ENCODE measurements at places on chromosomes 7 and 10.

DNA sequence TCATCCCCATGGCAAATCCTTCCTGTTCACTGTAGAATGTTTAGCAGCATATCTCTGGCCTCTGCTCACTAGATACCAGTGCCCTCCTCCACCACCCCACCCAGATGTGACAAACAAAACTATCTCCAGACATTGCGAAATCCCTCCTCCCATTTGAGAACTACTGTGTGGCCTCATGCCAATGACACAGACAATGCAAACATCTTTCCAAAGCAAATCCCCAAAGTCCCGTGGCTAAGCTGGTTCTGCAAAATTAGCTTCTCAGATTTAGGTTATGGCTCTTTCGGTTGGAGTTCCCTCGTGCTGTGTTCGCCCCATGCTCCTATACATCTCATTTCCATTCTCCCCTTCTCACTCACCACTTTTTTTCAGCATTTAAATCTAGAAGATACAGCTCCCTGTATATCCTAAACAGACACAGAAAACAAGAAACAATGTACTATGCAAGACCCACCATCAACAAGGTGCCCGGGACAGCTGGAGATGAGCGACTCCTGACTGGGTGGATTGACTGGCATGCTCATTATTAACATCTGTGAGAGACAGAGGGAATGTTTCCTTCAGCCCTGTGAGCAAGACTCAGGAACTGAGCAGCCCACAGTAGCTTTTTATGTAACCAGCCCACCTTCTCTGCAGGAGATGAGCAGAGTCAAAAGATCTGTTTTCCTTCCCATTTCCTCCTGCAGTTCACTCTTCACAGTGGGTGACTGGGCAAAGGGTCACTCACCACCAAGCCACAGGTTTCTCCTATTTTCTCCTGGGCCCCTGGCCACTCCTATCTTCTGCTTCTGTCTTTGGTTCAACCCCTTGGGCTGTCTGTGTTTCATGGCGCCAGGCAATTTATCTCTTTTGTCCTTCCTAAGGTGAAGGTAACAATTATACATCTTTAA, 225.7 kb upstream of the AOAH start:
- no peak overlapping the region for H3K4me3 ChIP-seq
- H3K4me1 ChIP-seq, result no peaks in the 10 kb centered on the region
- no peaks in the 10 kb centered on the region for H3K27me3 ChIP-seq
- H3K36me3 ChIP-seq, result no peaks in the 10 kb centered on the region
- DNase-seq, result no peak
- no peak overlapping the region for H3K27ac ChIP-seq

DNA sequence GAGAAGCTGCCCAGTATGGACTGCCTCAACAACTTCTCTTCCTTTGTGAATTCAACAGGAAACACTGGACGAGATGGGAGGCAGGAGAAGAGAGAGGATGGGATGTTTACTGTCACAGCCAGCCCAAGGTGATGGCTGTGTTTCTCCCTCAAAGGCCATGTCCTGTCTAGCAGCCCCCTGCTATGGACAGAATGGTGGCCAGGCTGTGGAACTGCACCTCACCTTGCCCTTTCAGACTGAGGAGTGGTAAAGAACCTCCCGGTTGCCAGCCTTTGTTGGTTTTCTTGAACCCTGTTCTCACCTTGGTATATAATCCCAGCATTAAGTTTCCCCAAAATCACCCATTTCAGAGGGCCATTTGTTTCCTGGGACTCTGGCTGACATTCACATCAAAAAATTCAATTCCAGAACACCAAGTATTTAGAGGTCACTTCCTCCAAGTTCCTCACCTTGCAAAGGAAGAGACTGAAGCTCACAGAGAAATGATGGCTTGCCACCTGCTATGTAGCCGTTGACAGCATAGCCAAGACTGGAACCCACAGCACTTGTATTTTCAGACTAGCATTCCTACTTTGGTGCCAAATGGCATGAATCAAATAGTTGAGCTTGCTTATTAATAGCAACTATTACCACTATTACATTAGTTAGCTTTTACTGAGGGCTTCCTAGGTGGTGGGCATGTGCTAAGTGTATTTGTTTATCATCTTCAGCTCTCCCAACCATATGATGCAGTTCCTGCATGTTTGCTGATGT, 224.0 kb upstream of the GRB10 start:
- H3K27ac ChIP-seq, result no peak overlapping the region
- H3K4me3 ChIP-seq, result no peak overlapping the region
- no peaks in the 10 kb centered on the region for H3K4me1 ChIP-seq
- H3K36me3 ChIP-seq, result no peaks in the 10 kb centered on the region

DNA sequence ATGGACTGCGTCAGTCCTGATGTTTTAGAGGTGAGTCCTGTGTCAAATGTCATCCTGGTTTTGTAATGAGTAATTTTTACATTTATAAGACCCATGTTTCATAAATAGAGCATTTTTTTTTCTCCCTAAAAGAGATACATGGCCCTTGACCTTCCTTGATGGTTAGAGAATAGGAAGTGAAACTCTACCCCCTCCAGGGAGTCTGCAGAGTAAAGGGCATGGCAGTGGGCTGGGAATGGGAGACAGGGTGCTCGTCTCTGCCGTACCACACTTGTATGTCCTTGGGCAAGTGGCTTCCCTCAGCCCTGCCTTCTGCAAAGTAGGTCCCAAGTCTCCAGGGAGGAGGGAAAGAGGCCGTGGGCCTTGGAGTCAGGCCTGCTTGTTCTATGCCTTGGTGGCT, 63.9 kb downstream of the WDFY4 start:
- H3K36me3 ChIP-seq, result no peaks in the 10 kb centered on the region
- H3K4me3 ChIP-seq, result no peak overlapping the region
- no peak overlapping the region for H3K27ac ChIP-seq
- DNase-seq, result no peak

DNA sequence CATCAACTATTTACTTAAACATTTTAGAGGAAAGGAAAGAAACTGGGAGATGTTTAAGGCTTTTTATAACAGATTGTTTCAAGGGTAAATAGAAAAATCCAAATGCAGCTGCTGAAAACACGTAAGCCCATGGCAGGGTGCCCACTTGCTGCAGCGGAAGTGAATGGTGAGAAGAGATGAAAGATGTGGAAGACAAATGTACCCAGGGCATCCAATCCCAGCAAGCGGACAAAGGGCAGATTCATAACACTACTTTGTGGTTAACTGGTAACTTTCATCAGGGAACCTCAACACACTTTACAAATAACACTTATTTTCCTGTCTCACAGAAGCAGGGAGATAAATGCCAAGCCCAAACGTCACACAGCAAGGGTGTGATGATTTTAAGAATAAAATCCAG, 358.4 kb downstream of the KCNMA1 start:
- no peak overlapping the region for H3K4me3 ChIP-seq
- DNase-seq, result no peak
- no peaks in the 10 kb centered on the region for H3K36me3 ChIP-seq
- H3K27me3 ChIP-seq, result no peaks in the 10 kb centered on the region
- H3K27ac ChIP-seq, result no peak overlapping the region

GRCh38 chr10:48391994-48392393, 85.5 kb downstream of the MAPK8 start:
- H3K27me3 ChIP-seq, result no peaks in the 10 kb centered on the region
- no peak overlapping the region for H3K27ac ChIP-seq
- H3K36me3 ChIP-seq, result no peaks in the 10 kb centered on the region
- H3K4me1 ChIP-seq, result peaks cover 30% of the 10 kb centered on the region
- DNase-seq, result no peak
- no peak overlapping the region for H3K4me3 ChIP-seq

- no peak overlapping the region for H3K4me3 ChIP-seq
- H3K27me3 ChIP-seq, result no peaks in the 10 kb centered on the region
- no peak overlapping the region for H3K27ac ChIP-seq
- H3K36me3 ChIP-seq, result no peaks in the 10 kb centered on the region
- no peaks in the 10 kb centered on the region for H3K4me1 ChIP-seq
Observed at GRCh38 chr7:133789974-133790373, 337.2 kb upstream of the LRGUK start.

DNA sequence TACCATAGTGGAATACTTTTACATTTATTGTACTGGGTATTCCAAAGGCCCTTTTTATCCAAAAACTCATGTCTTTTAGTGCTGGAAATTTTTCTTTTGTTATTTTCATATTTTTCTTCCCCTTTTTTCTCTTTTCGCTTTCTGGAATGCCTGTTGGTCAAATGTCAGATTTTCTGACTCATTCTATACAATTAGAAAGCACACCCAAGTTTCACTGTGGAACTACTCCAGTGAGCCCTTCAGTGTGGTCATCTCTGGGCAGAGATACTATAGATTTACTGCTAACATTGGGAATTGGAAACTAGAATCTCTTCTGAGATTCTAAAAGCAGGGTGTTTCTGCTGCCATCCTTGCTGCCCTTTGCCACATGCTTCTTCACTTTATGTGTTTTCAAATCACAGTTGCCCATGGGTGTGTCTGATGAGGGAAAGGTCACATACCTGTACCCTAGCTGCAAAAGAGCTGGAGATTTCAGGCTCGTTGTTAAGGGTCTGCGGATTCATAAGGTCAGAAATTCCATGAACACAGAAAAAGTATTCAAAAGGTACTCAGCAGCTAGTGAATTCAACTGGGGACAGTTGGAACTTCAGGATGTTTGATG, 5.6 kb upstream of the WASL start:
- H3K4me1 ChIP-seq, result peaks cover 3% of the 10 kb centered on the region
- DNase-seq, result no peak
- no peak overlapping the region for H3K27ac ChIP-seq
- H3K27me3 ChIP-seq, result 0 out of 2 replicates have a peak, but pooled peaks cover 3% of the 10 kb centered on the region
- H3K36me3 ChIP-seq, result no peaks in the 10 kb centered on the region
- no peak overlapping the region for H3K4me3 ChIP-seq

DNA sequence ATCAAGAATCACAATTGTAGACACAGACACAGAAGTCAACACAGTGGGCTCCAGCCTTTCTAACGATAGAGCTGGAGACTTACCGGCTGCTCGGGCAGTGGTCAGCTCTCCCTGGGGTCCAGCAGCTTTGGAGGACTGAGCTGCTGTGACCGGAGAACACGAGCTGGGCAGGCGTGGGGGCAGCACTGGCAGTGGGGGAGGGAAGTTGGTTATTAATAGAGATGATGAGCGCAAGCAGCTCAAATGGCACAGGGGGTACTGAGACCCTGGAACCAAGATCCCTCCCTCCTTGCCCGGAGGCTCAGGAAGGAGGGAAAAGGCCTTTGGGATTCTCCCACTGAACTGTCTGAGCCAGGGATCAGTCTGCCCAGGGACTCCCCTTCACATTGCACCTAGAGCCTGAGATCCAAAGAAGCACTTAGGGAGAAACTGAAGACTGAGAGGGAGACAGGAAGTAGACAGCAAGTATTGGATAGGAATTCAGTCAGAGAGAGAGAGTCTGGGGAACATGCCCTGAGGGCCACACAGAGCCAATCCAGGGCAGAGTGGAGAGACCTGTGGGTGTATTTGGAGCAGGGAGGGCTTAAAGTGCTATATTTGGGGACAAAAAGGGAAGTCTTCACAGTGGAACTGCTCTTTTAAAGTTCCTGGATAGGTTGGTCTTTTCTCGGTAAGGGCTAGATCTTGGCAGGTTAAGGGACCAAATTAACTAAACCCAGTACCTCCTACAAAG, at the start of gene MYOZ1:
Gene MYOZ1 (minus strand): TSS at position 147 of the 733 bp plus-strand sequence. CDS start 1,457 bp downstream, outside the sequence.
- no peak within 1 kb of the TSS for H3K4me3 ChIP-seq
- no peaks in the 10 kb centered on the region for H3K27me3 ChIP-seq
- H3K27ac ChIP-seq, result no peak within 1 kb of the TSS
- no peaks in the 10 kb centered on the region for H3K36me3 ChIP-seq
- no peaks in the 10 kb centered on the region for H3K4me1 ChIP-seq
- no peak for DNase-seq

DNA sequence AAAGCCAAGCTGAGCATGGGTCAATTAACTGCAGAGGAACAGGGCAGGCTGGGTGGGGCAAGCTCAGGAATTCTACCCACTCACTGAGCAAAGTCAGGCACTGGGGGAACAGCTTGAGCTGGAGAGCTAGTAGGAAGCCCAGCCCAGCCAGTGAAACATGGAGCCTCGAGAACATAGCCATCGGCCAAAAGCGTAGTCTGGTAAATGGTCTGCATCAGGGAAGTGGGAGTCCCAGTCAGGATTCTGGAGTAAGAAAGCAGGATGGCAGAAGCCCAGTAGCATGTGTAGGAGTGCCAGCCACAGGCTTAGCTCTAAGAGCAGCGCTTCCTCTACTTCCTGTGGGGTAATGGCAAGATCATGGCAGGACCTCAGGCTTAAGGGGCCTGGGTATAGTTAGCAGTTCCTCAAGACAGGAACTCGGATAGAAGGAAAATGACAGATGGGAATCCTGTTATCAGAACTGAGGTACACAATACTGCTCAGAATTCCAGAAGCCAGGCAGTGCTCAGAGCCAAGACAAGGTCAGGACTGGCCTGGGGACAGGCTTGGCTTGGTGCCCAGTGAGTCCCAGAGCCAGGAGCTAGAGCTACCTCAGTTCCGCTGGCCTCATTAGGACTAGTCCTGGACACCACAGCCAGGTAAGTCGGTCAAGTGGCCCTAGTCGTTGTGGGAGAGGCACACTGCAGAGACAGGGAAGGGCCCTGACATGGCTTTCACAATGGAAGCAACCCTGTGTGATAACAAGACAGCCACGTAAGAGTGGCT, 65.4 kb upstream of the MXI1 start:
- H3K4me1 ChIP-seq, result peaks cover 20% of the 10 kb centered on the region
- H3K4me3 ChIP-seq, result no peak overlapping the region
- DNase-seq, result no peak
- H3K27me3 ChIP-seq, result no peaks in the 10 kb centered on the region

- no peak overlapping the region for H3K27ac ChIP-seq
- no peak for DNase-seq
- no peaks in the 10 kb centered on the region for H3K27me3 ChIP-seq
- H3K4me3 ChIP-seq, result no peak overlapping the region
- no peaks in the 10 kb centered on the region for H3K36me3 ChIP-seq
- H3K4me1 ChIP-seq, result no peaks in the 10 kb centered on the region
Observed at GRCh38 chr10:31018962-31019361, 12.7 kb downstream of the ZNF438 start.

- H3K4me1 ChIP-seq, result no peaks in the 10 kb centered on the region
- no peaks in the 10 kb centered on the region for H3K27me3 ChIP-seq
- no peak overlapping the region for H3K27ac ChIP-seq
- H3K36me3 ChIP-seq, result no peaks in the 10 kb centered on the region
Observed at GRCh38 chr10:91551856-91552255, 81.0 kb downstream of the PPP1R3C start.

DNA sequence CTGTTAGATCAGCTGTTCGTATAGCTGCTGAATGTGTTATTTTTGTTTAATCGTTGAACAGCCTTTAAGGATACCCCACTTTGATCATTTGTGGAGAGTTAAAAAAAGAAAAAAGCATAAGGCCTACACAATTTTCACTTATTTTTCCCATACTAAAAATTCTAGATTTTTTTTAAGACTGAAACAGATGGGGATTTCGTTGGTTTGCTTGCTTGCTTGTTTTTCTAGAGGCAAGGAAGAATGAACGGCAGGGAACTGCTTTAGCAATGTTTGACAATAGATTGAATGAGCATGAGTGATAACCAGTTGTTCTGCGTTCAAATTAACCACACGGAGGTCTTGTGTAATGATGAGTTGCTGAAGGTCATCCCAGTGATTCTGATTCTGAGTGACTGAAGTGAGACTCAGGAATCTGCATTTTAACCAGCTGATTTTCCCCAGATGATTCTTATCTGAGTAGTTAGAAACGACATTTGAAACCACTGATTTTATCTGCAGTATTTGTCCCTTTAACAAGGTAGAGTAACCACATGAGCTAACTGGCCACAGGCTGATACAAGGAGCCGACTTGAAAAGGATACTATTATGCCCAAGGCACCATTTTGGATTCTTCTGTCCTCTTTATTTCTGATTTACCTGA, 85.9 kb downstream of the GPR37 start:
- no peak for DNase-seq
- H3K27me3 ChIP-seq, result no peaks in the 10 kb centered on the region

- H3K36me3 ChIP-seq, result no peaks in the 10 kb centered on the region
- H3K4me1 ChIP-seq, result peaks cover 24% of the 10 kb centered on the region
- H3K27ac ChIP-seq, result peak overlapping the region; percentile 58
- no peak for DNase-seq
- H3K4me3 ChIP-seq, result no peak overlapping the region
Observed at GRCh38 chr10:4691301-4691700, 134.7 kb upstream of the AKR1E2 start.
